DMS153 (cell line): ENCODE measurements at places on chromosomes 11 and 22.
A peak's percentile ranks its signal among the peaks of the same experiment; 100 is the strongest.

- DNase-seq = no peak
Observed at GRCh38 chr11:34629711-34630110, 8.8 kb downstream of the EHF start.

DNA sequence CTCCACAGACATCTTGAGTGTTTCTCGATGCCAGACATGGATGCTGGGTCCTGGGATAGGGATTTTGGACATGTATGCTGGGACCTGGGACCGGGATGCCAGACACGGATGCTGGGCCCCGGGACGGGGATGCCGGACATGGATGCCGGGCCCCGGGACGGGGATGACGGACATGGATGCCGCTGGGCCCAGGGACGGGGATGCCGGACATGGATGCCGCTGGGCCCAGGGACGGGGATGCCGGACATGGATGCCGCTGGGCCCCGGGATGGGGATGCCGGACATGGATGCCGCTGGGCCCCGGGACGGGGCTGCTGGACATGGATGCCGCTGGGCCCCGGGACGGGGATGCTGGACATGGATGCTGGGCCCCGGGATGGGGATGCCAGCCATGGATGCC is 97.1 kb upstream of the NNMT start:
- no peak for DNase-seq

- no peak for DNase-seq
Observed at GRCh38 chr22:36332623-36333332, 55.0 kb downstream of the MYH9 start.

DNA sequence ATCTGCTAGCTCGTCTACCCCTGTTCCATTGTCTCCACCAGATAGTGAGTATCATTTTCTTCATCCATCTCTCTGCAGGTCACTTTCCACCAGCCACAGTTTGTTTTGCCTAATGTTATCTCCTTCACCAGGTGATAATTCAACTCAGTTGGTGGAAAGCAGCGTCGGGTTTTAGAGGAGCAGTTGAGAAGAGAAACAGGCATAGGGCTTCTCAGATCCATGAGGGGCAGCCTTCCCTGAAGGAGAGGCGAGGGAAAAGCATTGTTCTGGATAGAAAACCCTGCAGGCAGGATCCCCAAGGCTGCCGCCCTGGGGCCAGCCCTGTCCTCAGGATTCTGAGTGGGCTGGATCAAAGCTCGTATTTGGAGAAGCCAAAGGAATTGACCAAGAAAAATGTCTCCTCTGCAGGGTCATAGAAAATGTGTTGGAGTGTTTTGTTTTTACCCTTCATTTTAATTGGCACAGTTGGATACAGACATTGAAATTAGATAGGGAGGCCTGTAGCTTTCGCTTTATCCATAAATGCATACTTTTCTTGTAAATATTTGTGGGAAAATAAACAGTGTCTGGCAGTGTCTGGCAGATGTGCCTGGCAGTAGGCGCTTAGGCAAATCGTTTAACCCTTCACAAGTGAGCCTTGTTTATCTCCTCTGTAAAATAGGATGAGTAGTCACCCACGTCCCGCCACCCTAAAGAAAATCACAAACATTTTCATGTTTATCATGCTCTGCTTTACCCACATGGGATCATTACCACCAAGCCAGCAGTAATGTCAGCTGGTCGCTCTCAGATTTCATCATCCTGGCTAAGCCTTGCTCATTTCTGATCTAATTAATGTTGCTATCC is 73.4 kb upstream of the TTC12 start:
- no peak for DNase-seq

DNA sequence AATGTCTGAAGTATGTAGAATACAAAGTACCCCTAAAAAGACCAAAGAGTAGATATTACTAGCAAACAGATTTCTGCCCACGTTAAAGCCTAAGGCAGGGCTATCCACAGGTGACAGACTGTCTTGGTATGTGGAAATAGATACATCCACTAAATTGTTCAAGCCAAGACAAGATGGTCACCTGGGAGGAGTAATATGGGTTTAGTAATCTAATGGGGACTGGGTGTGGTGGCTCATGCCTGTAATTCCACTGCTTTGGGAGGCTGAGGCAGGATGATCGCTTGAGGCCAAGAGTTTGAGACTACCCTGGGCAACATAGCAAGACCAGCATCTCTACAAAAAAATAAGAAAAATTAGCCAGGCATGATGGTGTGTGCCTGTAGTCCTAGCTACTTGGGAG is 7.5 kb downstream of the SGSM3 start:
- no peak for DNase-seq

DNA sequence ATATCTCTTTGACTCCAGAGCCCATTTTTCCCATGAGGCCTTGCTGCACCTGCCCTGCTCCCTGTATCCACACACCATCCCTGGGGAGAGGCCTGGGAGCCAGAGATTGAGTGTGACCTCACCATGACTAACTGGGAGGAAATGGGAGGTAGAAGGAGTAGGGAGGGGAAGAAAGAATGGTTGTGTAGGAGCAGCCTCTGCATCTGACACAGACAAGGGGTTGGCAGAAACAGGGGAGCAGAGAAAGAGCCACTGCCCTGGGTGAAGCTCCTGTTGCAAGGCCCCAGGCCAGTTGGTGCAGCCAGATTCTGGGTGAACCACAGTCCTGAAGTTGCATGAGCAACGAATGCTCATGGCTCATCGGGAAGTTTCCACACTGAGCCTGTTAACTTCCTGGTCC is 32.4 kb downstream of the POU2F3 start:
- no peak for DNase-seq

DNA sequence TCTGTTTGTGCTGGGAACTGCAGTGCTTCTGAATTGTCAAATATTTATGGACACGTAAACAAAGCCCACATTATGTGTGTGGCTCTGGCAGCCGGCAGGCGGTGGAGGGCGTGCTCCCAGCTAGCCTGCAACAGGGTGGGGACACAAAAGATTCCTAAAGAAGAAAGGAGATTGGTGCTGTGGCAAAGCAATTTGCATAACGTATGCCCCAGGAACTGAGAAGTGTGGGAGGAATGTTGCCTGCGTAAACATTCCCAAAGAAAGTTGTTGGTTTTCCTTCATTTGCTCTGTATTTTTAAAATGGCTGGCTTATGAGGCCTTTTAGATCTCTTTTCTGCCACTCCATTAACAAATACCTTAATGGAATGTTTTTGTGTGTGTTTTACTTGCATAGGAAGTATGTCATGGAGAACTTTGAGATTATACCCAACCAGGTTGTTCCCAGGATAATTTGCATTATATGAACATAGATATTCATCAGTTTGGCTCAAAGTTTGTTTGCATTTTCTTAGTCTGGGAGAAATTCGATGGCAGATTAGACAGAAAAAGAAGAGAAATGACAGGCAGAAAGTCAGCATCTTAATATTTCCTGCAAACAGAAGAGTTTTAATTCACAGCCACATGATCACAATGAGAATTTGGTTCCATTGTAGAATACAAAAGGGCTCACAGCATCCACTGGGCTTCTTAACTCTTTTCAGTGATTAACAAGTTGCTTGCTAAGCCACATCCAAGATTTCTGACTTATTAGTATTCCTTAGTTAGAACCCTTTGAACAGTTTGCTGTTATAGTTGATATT is 41.8 kb upstream of the DLAT start:
- peak; percentile 26 for DNase-seq

DNA sequence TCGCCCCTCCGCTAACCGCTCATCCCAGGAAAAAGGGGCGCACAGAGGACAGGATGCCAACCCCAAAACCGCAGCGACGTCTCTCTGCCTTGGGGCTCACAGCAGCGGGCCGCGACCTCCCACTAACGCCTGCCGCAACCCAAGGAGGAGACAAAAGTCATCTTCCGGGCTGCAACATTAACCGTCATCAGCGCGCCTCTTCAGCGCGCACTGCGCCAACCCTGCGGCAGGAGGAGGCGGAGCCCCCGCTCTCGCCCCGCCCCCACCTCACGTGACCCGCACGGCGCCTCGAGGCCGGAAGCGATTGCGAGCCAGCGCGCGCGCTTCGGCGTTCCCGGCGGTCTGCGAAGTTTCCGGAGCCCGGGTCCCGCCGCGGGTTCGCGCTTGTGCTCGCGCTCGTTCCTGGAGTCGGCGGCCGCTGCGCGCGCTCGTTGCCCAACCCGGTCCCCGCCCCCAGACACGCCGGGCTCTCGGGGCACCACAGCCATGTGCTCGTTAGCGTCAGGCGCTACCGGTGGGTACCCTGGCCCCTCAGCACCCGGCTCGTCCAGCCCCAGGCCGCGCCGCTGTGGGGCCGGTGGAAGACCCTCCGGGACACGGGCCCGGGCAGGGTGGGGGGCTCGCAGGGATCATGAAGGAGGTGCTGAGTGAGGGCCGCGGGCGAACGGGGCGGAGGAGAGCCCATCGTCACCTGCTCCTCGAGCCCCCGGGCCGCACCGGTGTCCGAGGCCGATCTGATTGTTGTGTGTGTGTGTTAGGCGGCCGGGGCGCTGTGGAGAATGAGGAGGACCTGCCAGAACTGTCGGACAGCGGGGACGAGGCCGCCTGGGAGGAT is at the start of gene PRMT3:
Gene PRMT3 (plus strand): TSS at position 456 of the 835 bp plus-strand sequence. CDS start 31 bp downstream, at position 487.
- peak; percentile 91 for DNase-seq

DNA sequence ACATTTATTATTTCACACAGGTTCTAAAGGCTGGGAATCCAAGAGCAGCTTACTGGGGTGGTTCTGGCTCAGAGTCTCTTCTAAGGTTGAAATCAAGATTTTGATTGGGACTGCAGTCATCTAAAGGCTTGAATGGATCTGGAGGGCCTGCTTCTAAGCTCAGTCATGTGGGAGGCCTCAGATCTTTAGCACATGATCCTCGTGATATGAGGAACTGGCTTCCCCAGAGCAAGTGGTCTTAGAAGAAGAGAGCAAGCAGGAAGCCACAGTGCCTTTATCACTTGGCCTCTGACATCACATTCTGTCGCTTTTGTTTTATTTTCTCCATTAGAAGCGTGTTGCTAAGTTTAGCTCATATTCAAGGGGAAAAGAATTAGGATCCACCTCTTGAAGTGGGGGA is 88.9 kb downstream of the ARFGAP2 start:
- DNase-seq = no peak

DNA sequence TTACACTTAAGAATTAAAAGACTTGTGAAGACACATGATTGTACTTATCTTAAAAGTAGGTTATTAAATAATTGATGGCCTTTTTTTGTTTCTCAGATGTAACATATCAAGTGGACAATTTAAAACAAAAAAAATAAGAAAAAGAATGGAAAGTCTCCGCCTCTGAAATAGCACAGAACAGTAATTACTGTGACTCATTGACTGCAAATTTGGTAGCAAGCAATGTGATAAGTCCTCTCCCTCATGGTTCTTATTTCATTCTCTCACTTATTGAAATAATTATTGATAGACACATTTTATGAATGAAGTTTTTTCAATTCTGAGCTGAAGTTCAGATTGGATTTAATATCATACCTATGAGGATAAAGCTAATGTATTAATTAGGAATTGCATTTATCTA is 717.9 kb upstream of the LUZP2 start:
- DNase-seq = no peak

GRCh38 chr11:92687724-92688123 is 281.7 kb upstream of the MTNR1B start:
- no peak for DNase-seq

DNA sequence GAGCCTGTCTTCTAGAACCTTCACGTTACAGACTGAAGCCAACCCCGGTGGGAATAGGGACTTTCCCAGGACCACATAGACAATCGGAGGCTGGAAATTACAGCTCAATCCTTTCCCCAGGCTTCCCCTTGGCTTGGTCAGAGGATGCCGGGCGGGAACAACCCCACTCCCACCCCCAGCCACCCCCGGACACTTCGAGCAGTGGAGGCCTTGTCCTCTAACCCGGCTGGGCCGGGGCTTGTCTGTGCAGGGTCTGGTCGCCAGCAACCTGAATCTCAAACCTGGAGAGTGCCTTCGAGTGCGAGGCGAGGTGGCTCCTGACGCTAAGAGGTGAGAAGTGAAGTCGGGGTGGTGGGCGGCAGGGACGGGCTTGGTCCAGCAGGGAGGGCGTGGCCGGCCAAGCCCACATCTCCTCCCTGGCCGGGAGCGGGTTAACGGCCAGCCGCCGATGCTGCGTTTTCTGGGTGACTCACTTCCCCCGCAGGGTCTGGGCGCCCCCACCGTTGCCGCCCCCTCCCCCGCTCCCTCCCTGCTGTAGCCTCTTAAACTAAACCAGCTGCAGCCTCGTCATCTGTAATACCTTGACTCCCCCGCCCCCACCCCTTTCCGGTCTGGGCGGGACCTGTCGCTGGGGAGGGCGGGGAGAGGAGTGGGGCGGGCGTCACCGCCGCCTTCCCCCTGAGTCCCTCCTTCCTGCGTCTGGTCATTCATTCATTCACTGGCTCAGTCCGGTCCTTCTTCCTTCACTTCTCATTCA is 1.5 kb downstream of the LGALS1 start:
- peak; percentile 63 for DNase-seq
